ENCODE measurements at places on chromosomes 11 and 22.

GRCh38 chr22:43298062-43298801 is 44.9 kb downstream of the SCUBE1 start:
- no peak for DNase-seq

- no peak for DNase-seq
Measured at GRCh38 chr11:117189941-117190544, 9.1 kb upstream of the TAGLN start.

- DNase-seq = no peak
Measured at GRCh38 chr11:1479006-1479677, 7.4 kb downstream of the MOB2 start.

DNA sequence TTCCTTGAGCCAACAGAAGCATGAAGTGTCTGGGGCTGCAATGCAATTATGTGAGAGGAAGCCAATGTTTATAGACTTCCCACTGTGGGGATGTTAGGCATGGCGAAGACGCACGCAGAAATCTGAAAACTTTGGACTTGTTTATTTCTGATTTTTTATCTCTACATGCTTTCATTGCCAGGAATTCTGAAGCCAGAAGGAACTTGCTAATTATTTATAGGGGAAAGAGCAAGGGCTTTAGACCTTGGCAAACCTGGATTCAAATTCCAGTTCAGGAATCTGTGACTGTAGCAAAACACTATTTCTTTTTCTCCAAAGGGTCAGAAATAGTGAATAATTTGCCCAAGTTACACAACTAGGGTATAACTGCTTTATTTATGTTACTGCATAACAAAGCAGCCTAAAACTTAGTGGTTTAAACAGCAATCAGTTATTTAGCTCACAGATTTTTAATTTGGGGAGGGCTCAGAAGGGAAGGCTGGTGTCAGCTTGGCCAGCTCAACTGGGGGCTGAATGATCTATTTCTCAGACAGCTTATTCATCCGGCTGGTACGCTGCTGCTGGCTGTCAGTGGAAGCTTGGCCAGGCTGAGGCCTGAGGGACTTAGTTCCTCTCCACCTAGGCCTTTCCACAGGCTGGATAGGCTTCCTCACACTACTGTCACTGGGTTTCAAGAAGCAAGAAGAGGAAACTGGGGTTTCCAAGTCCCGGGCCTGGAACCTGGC is 1.9 kb upstream of the OR6Q1 start:
- no peak for DNase-seq

DNA sequence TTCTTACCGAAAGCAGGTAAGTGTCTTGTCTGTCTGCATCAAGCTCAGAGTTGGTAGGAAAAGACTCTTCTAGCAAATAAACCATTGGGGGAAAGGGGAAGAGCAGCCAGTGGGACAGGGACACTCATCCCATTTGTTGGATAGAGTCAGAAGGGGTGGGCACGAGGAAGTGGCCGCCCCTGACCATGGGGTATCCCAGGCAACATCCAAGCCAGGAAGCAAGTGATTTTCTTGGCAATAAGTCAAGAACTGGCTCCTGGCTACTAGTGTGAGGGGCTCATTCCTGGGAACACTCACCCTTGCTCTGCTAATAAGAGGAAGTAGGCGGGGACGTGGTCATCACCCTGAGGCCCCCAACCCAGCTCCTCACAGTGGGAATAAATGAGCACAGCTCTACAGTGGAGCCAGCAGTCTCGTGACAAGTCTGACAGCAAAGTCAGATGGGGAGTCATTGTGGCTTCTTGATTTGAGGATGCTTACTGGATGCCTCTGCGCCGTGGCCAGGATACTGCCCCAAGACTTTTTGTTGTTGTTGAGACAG is 6.7 kb downstream of the SLC25A18 start:
- DNase-seq = no peak

GRCh38 chr11:130637566-130637965 is 189.1 kb downstream of the ADAMTS15 start:
- DNase-seq = no peak
